ENCODE measurements at places on chromosomes 11 and 22.
A peak's percentile ranks its signal among the peaks of the same experiment; 100 is the strongest.

GRCh38 chr11:111733016-111733415 lies 33.2 kb downstream of the PPP2R1B start:
- no peak for DNase-seq

DNA sequence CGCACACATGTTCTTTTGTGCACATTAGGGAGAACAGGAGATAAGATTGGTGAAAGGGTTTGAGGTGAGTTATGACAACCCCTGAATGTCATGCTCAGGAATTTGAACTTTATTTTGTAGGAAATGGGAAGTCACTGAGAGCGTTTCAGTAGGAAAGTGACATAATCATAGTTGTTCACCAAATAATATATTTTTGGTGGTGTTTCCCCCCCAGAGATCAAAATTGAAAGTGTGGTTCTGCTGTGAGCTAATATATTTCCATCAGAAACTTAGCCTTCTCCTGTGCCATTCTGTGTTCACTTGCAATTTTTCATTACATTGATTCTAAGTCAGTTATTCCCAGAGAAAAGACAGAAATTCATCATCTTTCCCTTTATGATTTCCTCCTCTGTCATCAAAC lies 64.1 kb upstream of the RCN1 start:
- no peak for DNase-seq

- DNase-seq: no peak
Measured at GRCh38 chr11:8709002-8709672, 26.5 kb downstream of the RPL27A start.

DNA sequence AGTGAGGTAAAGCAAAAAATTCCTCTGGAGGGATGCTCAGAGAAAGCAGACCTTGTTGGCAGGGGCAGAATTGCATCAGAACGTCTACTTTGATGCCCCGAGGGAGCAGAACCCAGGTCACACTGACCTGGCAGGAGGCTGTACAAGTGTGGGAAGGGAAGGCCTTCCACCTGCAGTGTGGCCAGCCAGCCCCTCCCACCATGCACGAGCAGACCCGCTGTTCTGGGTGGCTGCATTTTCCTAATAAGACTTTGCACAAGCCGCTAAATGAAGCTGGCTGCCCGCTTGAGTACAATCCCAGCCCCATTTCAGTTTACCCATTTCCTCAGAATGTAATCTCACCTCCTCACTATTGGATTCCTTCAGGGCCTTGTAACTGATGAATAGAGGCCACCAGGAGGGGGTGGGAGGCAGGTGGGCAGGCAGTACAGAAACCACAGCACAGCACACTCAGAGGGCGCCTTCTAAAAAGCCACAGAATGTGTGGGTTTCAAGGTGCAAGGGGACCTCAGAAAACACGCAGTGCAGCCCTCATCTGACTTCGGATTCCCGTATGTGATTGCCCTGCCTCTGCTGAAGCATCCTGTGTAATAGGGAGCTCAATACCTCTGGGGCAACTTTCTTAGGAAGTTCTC lies 316.6 kb downstream of the OPCML start:
- no peak for DNase-seq

- DNase-seq: no peak
Measured at GRCh38 chr22:44352378-44353035, 39.8 kb upstream of the SHISAL1 start.

DNA sequence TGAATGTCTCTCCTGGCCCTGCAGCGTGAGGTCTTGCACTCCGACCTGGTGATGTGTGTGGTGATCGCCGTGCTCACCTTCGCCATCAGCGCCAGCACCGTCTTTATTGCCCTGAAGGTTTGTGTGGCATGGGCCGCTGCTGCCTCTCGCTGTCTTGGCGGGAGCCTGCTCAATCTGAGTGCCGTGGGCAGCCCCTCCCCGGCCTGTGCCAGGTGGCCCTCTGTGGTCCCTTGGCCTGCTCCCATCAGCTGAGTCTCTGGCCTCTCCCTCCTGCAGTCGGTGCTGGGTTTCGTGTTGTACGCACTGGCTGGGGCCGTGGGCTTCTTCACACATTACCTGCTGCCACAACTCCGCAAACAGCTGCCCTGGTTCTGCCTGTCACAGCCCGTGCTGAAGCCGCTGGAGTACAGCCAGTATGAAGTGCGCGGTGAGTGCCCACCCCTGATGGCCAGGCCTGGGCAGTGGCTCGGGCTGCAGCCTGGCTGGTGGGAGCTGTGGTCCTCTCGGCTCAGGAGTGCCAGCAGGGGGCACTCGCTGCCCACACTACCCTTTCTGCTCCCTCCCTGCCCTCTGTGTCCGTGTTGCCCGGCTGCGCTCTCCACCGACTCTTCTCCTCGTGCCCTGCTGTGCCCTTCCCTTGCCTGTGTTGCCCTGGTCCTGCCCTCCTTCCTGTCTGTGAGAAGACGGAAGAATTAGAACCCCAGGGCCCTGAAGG lies 10.2 kb downstream of the PCNX3 start:
- no peak for DNase-seq

GRCh38 chr11:11668781-11669180 lies 47.0 kb upstream of the GALNT18 start:
- DNase-seq: no peak

DNA sequence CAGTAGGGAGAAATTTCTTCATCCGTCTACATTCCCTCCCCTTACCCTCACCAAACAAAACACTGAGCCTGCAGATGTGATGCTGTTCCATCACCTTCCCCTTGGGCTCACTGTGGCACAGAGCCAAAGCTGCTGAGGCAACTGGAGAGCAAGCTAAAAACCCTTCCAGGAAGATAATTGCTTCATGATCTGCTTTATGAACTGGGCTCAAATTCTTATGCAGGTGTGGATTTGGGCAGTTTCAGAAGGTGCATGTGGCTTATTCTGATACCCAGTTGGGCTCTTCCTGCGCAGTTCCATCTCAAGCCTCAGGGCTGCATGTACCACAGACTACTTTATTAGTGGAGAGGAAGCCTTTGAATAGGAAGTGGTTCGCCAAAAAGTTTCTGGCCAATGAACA lies 58.3 kb downstream of the AAMDC start:
- DNase-seq: no peak

- DNase-seq: no peak
Measured at GRCh38 chr11:61820174-61820573, 3.4 kb upstream of the FADS1 start.

DNA sequence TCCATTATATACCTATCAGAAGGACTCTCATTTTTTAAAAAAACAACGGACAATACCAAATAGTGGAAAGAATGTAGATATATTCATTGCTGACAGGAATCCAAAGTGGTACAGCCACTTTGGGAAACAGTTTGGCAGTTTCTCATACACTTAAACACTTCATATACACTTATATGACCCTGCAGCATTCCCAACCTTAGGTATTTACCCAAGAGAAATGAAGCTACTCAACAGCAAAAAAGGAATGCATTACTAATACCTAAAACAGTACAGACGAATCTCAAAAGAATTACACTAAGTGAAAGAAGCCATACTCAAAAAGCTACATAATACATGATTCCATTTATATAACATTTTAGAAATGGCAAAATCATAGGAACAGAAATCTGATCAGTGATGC lies 51.5 kb downstream of the RBFOX2 start:
- DNase-seq: no peak

- no peak for DNase-seq
Measured at GRCh38 chr11:68127714-68128681, 6.8 kb upstream of the CHKA start.

GRCh38 chr11:111448414-111448813 lies 63.8 kb downstream of the BTG4 start:
- DNase-seq: no peak

GRCh38 chr11:33936725-33937604 lies 45.1 kb upstream of the LMO2 start:
- no peak for DNase-seq

DNA sequence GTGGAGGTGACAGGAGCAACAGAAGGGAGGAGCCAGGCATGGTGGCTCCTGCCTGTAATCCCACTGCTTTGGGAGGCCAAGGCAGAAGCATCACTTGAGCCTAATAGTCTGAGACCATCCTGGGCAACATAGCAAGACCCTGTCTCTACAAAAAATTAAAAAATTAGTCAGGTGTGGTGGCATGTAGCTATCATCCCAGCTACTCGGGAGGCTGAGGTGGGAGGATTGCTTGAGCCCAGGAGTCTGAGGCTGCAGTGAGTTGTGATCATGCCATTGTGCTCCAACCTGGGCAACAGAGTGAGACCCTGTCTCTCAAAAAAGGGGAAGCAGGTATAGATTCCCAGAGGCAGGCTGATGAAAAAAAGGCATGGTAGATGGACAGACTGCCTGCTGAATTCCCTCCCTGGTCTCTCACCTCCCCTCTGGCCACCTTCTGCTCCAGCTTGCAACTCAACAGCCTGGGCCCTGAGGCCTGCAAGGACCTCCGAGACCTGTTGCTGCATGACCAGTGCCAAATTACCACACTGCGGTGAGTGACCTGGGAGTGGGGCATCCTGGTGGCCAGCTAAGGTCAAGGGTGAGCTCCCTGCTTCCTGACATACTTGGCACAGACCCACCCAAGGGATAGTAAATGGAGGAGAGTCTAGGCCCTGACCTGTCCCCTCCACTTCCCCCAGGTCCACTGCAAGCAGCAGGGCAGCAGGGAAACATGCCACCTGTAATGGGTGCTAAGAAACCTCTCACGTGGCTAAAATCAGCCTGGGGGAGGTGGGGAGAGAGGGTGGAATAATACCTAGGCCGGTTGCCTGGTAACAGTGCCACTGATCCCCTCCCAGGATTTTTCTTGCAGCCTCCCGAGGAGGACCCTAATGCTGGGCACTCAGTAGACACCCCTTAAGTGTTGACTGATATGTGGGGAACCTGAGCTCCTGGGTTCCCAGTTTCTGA lies 4.3 kb upstream of the NHERF4 start:
- DNase-seq: no peak

DNA sequence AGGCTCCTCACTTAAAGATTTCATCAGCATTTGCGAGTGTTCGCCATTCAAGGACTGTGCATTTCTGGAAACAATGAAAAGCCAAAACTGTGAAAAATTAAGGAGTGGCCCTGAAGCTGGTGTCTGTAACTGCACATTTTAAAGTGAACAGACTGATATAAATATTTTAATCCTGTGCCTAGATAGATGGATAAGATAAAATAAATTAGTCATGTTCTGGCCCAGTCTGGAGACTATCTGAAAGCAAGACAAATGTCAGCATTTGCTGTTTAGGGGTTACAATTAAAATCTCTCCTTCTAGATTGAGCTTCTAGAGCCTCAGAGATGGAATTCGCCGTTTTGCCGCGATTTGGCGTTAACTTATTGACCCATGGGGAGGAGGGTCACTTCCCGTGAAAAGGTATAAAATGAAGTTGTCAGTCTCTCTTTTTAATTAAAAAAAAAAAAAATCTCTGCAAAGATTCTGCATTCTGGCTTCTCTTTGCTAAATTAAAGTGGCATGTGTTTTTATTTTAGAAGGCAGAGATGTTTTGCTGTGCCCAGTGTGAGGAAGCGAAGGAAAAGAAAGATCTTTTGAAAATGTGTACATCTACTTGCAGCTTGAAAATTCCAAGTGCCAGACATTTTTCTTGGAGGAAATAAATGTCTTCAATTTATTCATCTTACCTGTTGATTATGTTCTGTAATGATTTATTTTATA lies 79.7 kb upstream of the WNT7B start:
- DNase-seq: no peak

DNA sequence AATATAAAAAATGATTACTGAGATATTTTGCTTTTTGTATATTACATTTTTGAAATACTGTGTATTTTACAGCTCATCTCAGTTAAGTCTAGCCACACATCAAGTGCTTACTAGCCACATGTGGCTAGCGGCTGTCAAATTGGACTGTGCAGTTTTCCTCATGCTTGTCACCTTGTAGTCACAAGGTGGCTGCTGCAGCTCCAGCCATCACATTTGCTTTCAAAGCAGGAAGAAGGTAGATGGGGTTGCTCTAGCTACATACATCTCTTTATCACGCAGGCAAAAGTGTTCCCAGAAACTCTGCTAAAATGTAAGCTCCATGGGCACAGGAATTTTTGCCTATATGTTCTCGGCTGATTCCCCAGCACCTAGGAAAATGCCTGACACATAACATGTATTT lies 61.5 kb downstream of the MICAL2 start:
- DNase-seq: no peak

GRCh38 chr11:14380947-14381561 lies 22.1 kb upstream of the RRAS2 start:
- peak; percentile 3 for DNase-seq
